ENCODE measurements at places on chromosomes 3 and 15.
A peak's percentile ranks its signal among the peaks of the same experiment; 100 is the strongest.

DNA sequence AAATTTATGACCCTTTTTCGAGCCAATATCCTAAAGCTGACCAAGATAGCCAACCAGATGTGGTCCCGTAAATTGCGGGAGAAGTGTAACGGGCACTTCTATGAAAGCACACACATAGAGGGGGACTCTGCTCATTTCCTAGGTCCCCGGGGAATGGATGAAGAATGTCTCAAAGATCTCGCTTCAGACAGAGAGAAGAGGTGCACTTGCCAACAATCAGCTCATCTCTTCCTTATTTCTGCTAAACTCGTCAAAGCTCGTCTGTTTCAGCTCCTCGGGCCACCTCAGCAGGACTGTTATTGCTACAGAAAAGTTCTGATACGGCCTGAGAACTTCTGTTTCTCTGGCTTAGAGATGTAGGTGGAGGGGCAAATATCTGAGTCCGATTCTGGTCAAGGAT, 71.8 kb downstream of the TM2D3 start:
- DNase-seq, result no peak

DNA sequence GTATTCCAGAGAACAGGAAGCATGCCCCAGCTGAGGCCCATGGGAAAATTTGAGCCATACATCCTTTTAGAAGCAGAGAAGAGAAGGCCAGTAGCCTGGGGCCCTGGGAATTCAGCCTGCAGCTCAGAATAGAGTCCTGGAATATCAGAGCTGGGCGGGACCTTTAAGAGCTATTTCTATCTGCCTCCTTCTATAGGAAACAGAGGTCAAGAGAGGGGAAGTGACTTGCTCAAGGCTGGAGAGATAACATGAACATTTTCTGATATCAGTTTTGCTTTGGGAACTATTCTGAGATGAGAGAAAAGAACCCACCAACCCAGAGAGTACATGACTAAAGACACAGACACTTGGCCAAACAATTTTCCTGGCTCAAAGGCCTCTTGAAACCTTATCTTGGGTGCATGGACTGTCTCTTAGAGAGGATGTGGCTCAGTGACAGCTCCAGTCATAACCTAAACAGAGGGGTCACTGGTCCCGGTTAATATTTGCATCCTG, 26.0 kb downstream of the MASP1 start:
- no peak for DNase-seq

- DNase-seq, result no peak
These were observed 54.3 kb upstream of the MYRIP start for GRCh38 chr3:39755100-39755499.

GRCh38 chr3:142560118-142560517, 18.4 kb downstream of the ATR start:
- no peak for DNase-seq

DNA sequence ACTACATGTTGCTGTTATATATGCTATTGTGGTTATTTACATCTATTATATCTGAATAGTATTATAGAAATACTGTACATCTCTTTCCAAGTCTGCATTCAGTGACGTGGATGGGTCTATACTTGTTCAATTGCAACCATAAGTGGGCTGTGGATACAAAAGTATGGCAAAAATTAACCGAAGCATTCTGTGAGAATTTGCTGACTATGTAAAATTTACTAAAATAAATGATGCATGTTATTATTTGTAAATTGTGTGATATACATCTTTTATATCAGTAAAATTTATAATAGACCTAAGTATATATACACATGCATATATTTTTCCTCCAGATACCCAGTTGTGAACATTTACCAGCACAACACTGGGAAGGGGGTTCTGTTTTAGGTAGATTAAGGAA, 215.1 kb downstream of the NECTIN3 start:
- no peak for DNase-seq

DNA sequence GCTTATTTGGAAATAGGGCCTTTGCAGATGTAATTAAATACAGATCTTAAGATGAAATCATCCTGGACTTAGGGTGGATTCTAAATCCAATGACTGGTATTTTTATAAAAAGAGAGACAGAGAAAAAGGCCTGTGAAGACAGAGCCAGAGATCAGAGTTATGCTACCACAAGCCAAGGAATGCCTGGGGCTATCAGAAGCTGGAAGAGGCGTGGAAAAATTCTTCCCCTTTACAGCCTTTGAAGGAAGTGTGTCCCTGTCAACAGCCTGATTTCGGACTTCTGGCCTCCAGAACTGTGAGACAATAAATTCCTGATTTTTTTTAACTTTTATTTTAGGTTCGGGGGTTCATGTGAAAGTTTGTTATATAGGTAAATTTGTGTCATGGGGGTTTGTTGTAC, 154.1 kb upstream of the CADPS start:
- no peak for DNase-seq

GRCh38 chr3:169769287-169770181, at the start of gene ACTRT3:
ACTRT3 (minus strand) TSS chr3:169769561; CDS start chr3:169769520, 41 bp downstream.
- peak; percentile 59 for DNase-seq

DNA sequence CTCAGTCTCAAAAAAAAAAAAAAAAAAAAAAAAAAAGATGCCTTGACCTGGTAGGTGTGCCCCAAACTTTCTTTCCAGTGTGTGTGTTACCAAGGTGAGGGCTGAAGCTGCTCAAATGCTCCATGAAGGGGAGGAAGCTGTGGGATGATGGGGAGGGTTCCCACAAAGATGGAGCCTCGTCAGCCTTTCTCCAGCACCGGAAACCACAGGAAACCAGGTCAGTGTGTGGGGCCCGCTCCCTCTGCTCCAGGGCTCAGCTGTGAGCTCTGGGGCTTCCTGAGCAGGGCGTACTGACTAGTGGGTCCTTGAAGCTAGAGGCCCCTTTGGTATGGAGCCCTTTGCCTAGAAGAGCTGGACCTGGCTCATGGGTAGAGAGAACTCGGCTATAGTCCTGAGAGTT, 681 bp upstream of the IL17RE start:
- DNase-seq, result no peak

DNA sequence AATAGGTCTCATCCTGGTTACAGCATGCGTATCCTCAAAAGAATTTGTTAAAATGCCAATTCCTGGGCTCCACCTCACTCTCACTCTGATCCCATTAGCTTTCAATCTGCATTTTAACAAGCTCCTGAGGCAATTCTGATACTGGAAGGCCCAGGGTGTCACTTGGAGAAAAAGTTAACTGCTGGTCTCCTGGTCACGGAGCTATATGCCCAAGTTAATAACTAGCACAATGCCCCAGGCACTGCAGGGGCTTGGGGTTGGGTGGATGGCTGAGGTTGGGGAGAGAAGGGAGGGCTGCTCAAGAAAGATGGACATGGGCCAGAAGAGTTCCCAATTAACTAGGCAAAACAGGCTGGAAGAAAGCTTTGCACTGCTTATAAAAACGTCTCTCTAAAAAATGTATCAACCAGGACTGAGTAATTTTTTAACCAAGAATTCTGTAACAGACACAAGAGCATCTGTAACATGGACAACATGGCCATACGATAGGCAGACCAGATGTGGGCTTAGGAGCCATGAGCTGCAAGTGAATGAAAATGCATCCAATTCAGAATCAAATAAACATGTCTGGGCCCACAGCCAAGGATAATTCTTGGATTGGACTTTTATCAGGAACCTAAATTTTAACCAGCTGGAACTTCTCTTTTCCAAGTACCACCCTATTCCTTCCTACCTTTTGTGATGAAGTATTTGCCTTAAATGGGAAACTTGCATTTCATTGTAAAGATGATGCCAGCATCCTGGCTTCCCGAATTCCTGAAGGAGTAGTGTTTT, 4.2 kb downstream of the IL17RD start:
- DNase-seq, result no peak

GRCh38 chr3:83971666-83972065, 987.1 kb upstream of the CADM2 start:
- DNase-seq, result no peak

DNA sequence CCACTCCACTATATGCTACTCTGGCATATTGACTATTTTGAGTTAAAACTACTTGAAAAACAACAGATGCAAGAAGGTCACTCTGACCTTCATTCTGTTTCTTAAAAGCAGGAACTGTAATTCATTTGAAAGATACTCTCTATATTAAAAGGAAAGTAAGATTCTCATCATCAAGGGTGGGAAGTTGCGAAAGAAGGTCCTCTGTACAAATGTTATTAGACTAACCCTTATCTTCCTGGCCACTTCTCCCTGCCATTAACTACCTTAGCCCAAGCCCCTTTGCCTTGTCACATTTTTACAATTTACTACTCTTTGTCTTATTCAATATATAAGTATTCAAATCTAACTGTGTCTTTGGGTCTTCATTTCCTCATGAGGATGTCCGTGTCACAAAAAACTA, 16.1 kb downstream of the SIDT1 start:
- no peak for DNase-seq

GRCh38 chr3:83002869-83003445, 1241.5 kb upstream of the GBE1 start:
- no peak for DNase-seq

DNA sequence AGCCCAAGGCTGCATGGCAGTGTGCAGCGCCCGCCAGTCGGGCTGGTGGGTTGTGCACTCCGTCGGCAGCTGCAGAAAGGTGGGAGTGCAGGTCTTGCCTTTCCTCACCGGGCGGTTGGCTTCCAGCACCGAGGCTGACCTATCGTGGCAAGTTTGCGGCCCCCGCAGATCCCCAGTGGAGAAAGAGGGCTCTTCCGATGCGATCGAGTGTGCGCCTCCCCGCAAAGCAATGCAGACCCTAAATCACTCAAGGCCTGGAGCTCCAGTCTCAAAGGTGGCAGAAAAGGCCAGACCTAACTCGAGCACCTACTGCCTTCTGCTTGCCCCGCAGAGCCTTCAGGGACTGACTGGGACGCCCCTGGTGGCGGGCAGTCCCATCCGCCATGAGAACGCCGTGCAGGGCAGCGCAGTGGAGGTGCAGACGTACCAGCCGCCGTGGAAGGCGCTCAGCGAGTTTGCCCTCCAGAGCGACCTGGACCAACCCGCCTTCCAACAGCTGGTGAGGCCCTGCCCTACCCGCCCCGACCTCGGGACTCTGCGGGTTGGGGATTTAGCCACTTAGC, 4.3 kb downstream of the ISL2 start:
- DNase-seq, result no peak

- no peak for DNase-seq
These were observed 147.0 kb upstream of the VEPH1 start for GRCh38 chr3:157650172-157650571.

- DNase-seq, result no peak
These were observed 586.6 kb downstream of the NAALADL2 start for GRCh38 chr3:175445741-175446140.

DNA sequence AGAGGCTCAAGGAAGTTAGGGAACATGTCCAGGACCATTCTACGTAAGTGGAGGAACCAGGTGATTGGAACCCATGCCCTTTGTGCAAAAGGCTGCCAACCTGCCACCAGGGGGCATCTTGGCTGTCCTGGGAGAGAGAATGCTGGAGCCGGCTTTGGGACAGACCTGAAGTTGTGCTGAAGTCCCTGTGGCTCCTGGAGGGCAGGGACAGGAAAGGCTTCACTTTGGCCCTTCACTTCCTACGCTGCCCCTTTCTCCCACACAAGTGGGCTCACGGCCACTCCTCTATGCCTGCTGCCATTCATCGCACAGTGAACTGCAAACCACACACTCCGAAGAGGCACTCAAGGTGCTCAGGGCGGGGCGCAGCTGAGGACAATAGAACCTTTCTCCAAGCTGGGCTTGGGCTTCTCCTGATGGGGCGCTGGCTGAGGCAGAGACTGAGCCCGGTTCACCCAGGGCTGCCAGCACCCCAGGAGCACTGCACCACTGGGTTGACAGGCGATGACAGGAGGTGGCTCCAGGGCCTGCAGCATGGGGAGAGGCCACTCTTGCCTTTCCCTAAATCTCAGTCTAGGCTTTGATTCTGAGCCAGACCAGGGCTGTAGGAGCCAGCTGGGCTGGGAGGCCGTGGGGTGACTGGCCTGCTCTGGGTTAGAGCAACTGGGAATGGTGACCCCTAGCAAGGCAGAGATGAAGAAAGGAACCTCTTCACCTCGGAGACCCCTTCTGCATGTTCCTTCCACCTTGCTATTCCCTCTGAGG, 8.4 kb downstream of the SHF start:
- DNase-seq, result peak; percentile 78

DNA sequence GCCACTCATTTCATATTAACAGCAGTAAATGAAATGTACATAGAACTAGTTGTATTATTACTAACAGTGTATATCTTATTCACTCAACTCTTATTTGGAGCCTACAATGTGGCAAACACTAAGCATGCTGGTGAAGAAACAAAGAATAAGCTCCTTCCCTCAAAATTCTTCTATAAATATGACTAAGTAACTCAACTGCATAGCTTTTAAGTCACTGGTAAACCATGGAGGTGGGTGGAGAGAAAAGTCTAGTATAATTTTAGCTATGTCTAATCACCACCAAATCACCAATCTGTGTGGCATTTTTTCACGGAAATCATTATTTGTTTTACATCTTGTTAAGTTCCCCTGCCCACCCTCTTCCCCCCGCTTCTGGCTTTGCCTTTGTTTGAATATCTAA, 17.5 kb downstream of the COPS2 start:
- DNase-seq, result no peak

- DNase-seq, result no peak
These were observed 21.0 kb downstream of the TMEM158 start for GRCh38 chr3:45205126-45205525.

GRCh38 chr3:63795438-63795837, 23.7 kb upstream of the C3orf49 start:
- DNase-seq, result no peak

- no peak for DNase-seq
These were observed 46.6 kb downstream of the ISL2 start for GRCh38 chr15:76382987-76383728.

GRCh38 chr3:14454639-14455310, 52.4 kb downstream of the SLC6A6 start:
- DNase-seq, result no peak

DNA sequence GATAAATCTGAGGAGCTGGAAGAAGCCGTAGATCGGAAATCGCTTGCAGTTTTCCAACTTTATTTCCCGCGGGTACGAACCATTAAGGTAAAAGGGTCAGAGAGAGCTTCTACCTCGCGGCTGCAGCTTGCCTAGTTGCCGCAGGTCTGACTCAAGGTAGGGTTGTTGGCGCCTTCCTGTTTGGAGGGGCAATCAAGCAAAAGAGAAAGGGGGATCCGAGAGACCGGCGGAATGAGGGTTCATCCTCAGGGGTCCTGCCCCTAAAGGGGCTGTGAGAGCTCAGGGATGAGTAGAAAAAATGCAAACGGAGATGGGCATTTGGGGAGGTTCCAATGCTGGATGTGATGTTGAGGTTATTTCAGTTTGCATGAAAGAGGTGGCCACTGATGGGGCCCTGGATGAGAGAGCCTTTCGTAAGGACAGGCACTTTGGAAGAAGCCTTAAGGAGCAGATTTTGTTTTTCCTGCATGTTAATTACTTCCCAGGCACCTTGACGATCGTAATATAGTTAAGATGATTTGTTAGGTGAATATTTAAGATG, 265.4 kb downstream of the CGGBP1 start:
- DNase-seq, result no peak
